ENCODE measurements at places on chromosomes 5 and 9.

DNA sequence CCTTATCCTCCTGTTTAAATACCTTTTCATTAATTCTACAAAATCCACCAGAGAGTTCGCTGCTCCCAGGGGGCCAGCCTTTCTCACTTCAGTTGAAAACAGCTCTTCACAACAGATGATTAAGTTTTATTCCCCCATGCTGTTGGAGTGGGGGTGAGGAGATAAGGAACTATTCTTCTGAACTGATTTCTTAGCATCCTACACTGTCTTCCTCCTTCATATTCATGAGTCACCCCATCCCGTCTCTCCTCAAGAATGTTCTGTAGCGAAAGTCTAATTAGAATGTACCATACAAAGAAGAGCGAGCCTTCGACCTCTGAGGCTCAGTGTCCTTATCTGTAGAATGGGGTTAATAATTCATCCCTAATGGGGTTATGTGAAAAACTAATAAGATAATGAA lies 138.0 kb downstream of the PIK3R1 start:
- peak; percentile 25 for DNase-seq

DNA sequence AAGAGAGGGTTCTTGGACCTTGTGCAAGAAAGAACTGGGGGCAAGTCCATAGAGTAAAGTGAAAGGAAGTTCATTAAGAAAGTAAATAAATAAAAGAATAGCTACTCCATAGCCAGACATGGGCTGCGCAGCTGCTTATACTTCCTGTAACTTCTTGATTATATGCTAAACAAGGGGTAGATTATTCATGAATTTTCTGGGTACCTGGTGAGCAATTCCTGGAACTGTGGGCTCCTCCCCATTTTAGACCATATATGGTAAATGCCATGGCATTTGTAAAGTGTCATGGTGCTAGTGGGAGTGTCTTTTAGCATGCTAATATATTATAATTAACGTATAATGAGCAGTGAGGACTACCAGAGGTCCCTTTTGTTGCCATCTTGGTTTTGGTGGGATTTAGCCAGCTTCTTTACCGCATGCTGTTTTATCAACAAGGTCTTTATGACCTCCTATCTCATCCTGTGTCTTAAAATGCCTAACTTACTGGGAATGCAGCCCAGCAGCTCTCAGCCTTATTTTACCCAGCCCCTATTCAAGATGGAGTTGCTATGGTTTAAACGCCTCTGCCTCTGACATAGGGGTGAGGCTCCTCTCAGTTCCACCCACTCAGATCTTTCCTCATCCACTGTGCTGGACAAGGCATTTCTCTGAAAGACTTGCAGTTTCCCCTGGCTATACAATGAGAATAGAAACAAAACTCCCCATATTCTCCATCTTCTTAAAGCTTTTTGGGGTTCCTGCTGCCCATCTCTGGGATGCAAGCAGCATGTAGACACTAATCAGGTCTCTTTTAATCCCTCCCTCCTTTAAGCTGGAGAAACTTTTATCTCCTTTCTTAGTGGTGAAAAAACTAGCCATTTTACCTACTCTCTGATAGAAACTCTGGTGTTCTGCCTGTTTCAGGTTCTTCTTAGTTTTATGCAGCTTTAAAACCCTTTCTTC lies 91.2 kb downstream of the ARRDC3 start:
- DNase-seq: no peak

GRCh38 chr5:178589180-178590140 lies 733 bp downstream of the COL23A1 start:
- DNase-seq: peak; percentile 24

GRCh38 chr5:10590226-10590999 lies 26.5 kb downstream of the ANKRD33B start:
- DNase-seq: no peak

GRCh38 chr5:120509053-120509452 lies 45.0 kb downstream of the PRR16 start:
- DNase-seq: peak; percentile 67

DNA sequence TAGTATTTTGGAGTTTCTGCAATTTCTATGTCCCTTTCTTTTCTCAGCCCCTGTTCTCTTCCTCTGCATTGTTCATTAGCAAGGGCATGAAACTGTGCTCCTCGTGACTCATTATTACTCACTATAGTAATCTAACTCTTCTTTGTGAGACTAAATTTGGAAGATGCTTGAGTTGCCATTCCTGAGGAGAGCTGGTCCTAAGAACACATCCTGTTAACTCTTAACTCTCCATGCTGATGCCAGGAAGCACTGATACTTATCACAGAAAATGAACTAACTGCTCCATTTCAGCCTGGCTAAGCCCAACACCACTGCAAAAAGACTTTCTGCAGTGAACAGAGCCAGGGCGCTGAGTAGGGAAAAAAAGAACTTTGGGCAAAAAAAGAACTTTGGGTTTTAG lies 10.6 kb upstream of the CSNK1A1 start:
- DNase-seq: peak; percentile 97

GRCh38 chr9:127033061-127033460 lies 89.4 kb downstream of the ANGPTL2 start:
- DNase-seq: no peak

GRCh38 chr5:68647743-68648142 lies 432.2 kb downstream of the PIK3R1 start:
- no peak for DNase-seq

DNA sequence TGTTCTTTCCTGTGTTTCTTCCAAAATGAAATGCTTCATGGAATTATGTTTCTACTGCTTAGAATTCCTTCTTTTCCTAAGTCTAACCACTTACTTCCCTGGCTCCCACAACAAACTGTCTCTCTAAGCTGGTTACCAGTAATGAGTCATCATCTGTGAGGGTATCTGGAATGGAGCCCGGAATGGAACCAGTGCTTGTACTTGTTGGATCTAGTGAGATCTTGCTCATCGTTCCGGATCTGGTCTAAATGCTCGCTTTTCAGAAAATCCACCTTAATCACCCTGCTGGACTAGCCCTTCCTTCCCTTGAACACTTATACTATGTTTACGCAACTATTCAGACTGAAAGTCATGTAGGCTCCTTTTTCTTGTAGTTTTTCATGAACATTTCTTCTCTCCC lies 184.8 kb downstream of the PBX3 start:
- peak; percentile 98 for DNase-seq

- no peak for DNase-seq
Observed at GRCh38 chr9:121813519-121814210, 162.2 kb downstream of the DAB2IP start.

GRCh38 chr9:17757816-17758215 lies 178.9 kb downstream of the SH3GL2 start:
- DNase-seq: no peak

- DNase-seq: no peak
Observed at GRCh38 chr5:15500325-15501001, 483 bp downstream of the FBXL7 start.

DNA sequence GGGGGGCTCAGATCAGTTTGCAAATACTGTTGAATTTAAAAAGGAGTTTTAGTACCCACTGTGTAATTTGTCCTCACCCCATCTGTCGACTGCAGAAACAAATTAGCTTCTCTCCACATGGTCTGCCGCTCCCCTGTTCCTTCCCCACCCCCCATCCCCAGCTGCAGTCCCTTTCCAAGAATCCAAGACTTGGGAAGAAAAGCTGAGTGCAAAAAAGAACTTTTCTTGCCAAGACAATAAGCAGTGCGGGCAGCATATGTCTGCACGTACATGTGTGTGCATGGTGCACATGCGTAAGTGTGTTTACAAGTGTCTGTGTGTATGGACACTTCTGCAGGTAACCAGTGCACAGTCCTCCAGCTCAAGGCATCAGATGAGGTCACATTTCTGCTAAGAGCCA lies 125.7 kb upstream of the SMIM23 start:
- no peak for DNase-seq

GRCh38 chr5:141431286-141431685 lies 979 bp downstream of the PCDHGA12 start:
- DNase-seq: no peak

All from fibroblast of upper back skin (primary cell).